ENCODE measurements at places on chromosomes 2 and 18.

- DNase-seq = no peak
Measured at GRCh38 chr2:163751696-163752095, 15.9 kb upstream of the FIGN start.

GRCh38 chr2:133143645-133144044 is 424.6 kb downstream of the NCKAP5 start:
- DNase-seq = no peak

DNA sequence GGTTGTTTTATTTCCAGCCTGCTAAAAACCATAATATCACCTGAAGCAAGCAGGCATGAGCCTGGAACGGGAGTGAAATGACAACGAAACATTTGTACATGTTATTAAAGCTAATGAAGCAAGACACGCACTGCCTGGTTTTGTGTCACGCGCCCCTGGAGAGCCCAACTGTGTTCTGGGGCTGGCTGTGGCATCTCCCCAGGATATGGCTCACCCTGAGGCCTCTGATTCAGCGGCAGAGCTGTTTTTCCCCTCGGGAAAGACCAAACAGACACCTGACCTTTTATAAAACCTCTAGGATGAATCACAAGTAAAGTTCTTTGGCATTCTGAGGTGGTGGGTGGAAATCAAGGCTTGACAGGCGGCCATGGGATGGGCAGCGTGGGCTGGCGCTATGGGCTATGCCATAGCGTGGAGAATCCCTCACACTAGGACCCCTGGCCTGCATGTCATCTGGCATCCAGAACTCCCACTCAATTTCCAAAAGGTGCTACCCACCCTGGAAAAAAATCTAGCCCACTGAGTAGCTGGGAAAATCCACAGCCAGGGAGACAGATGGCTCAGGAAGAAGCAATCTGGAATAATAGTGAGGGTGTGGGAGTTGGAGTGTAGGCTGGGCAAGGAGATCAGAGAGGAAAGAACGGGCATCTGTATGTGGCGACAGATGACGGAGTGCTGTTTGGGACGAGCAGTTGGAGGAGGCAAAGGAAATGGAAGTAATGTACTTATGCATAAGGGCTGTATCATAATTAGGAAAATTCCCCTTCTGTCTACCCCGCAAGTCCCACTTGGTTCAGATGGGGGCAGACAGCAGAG is 262.0 kb downstream of the AFF3 start:
- no peak for DNase-seq

GRCh38 chr2:150919901-150920300 is 341.8 kb downstream of the RBM43 start:
- DNase-seq = no peak

Measured in GM12892 (cell line).